ENCODE measurements at places on chromosomes 16 and 17. TPM values are rescaled to one million over a fixed set of nuclear protein-coding genes. Genes with fewer than 3 reads are reported as not detected.

The GAS2L2 gene
- total RNA-seq, result not detected

The CES1 gene
- total RNA-seq, result 4.1 TPM

The ACADVL gene
- 992 TPM for total RNA-seq

The CCL7 gene
- not detected for total RNA-seq

The SHPK gene
- 24.3 TPM for total RNA-seq

GRCh38 chr17:75996665-75997590 lies 3.7 kb upstream of the CDK3 start:
- DNase-seq, result no peak

DNA sequence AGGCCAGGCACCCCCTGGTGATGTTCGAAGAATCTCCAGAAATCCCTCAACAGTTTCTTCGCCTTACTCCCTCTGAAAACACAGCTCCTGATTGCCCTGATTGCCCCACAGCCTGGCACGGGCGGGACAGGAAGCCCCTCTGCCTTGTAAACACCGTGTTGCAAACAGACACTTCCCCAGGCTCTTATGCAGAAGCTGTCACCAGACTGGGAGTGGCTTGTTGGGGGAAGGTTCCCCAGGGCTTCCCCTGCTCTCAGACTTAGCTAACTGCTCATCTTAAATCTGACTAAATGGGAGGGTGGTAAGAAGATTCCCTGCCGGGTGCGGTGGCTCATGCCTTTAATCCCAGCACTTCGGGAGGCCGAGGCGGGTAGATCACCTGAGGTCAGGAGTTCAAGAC lies 11.2 kb downstream of the PIK3R5 start:
- DNase-seq, result peak; percentile 66

GRCh38 chr17:76438906-76439305 lies 14.0 kb downstream of the UBE2O start:
- DNase-seq, result no peak

- peak; percentile 99 for DNase-seq
These were observed 8.5 kb upstream of the MSL1 start for GRCh38 chr17:40113110-40113906.

- DNase-seq, result no peak
These were observed 668 bp downstream of the MMP15 start for GRCh38 chr16:58026139-58026704.

DNA sequence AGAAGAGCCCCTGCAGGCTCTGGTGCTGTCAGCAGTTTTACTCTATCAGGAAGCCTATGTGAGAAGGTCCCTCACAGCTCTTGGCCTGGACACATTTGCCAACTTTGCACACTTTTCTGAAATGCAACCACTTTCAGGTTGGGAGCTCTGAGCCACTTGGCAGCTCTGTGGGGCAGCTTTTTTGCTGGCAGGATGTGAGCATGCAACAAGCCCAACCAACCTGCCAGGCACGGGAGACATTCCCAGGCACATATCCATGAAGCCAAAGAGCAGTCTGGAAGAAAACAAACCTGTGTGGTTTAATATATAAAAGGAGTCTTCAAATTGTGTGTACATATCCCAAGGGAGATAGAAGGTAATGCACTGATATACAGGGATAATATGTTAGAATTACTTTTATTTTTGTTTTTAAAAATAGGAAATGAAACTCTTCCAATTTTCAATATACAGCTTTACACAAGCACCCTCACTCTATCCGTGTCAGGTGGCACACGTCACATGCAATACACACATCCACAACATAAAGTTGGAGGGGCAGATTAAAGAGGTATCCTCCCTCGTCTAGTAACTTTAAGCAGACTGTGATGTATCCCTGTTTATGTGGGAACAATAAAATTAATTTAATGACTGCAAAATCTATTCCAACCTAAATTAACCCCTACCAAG lies 57.4 kb upstream of the COX10 start:
- no peak for DNase-seq

GRCh38 chr17:4908711-4909496 lies 6.0 kb upstream of the CHRNE start:
- peak; percentile 92 for DNase-seq
